Stimulated activated CD8-positive, alpha-beta memory T cell treated with anti-CD3 and anti-CD28 coated beads, Interleukin-7, amount 100 ng/mL, for 1 hour (primary cell): ENCODE measurements at places on chromosomes 4 and X.

- DNase-seq = no peak
Observed at GRCh38 chr4:38681281-38681991, 17.4 kb downstream of the KLF3 start.

- DNase-seq = no peak
Observed at GRCh38 chr4:184476695-184477094, 2.3 kb upstream of the IRF2 start.

DNA sequence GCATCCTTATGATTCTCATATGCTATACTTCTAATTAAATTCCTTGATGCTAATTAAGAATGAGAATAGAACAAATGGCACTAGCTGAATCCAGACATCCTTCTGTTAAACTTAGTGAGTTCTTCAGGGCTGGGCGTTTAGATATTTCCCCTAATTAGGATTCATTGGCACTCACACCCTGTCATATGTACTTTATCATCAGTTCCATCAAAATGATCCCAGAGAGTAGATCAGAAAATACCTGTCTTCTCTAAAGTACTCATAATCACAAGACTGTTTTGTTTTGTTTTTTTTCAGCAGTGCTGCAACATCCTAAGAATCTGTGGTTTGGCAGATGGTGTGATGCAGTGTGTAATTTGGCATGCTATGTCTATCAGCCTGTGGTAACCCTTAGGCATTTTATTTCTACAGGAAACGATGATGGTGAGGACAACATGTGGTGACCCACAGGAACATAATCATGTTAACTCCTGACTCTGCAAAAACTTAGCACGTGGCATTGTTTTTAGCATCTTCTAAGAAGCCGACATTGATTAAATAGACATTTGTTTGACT lies 2528.4 kb downstream of the ARAP2 start:
- no peak for DNase-seq

- DNase-seq = no peak
Observed at GRCh38 chr4:119231491-119231890, 19.0 kb downstream of the USP53 start.

- no peak for DNase-seq
Observed at GRCh38 chrX:137363559-137363958, 202.4 kb upstream of the ZIC3 start.

- DNase-seq = no peak
Observed at GRCh38 chr4:53015681-53016080, 153.6 kb downstream of the RASL11B start.

DNA sequence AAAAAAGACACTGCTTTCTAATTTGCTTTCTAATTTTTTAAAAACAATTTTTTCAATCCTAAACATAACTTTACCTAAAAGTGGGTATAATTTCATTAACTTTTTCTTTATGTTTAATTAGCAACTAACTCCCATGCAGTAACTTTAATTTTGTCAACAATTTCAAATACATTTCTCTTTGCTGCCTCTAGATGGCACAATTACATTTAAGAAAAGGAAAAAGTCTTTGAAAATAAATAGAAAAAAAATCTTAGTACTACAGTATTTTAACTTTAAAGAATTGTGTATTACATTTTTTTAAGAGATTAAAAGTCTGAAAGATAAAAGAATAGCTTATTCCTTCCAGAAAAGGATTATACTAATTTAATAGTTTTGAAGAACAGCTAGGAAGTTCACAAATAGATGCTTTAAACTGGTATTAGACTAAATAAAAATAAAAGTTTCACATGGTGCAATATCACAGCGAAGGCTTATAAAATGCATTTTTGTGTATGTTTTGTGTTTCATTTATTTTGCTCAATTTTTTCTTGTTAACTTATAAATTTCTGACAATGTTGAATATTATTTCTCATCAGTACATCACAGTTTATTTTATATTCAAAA lies 105.1 kb downstream of the ADGRA3 start:
- DNase-seq = no peak

DNA sequence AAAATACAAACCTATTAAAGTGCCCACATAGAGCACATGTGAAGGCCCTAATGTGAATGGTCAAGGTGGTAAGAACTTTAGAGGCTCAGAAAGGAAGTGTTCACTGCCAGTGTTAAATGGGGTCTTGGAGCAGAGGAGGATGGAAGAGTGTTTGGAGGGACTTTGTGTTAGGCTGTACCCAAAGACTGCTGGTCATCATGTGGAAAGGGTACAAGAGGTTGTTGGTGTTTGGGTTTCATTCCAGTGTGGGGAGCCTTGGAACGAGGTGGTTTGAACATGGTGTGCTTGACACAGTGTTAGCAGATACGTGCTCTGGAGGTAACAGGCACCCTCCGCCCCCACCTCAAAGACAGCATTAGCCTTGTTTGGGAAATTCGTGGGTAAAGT lies 73.1 kb downstream of the RAPGEF2 start:
- no peak for DNase-seq

- peak; percentile 57 for DNase-seq
Observed at GRCh38 chr4:77095101-77095821, 19.5 kb upstream of the CCNI start.

GRCh38 chr4:94695384-94695783 lies 62.4 kb upstream of the BMPR1B start:
- no peak for DNase-seq

- DNase-seq = no peak
Observed at GRCh38 chr4:183392377-183392776, 52.1 kb upstream of the CDKN2AIP start.

DNA sequence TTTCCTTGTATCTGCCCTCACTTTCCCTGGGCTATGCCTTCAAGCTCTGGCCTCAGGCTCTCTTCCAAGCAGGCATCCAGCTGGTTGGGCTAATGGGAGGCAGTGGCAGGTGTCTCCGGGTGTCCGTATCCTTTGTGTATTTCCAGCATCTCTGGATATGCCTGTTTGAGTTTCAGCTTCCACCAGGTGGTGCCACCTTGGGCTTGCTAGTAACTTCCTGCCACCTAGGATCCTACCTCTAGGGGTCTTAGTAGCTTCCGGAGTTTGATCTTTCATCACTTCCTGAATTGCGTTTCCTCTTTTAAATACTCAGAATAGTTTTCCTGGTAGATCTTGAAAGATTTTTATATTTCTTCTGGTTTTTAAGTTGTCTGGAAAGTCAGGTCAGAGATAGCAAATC lies 23.2 kb upstream of the ANOS1 start:
- DNase-seq = no peak

DNA sequence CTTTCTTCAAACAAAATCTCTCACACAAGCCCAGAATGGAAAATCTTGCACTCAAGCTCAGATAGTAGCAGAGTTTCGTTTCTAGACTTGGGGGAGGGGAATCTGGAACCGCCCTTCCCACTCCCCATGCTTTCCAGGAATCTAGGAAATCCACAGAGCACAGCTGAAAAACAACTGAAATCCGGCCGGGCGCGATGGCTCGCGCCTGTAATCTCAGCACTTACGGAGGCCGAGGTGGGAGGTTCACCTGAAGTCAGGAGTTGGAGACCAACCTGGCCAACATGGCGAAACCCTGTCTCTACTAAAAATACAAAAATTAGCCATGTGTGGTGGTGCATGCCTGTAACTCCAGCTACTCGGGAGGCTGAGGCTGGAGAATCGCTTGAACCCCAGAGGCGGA lies 127.3 kb upstream of the SLC34A2 start:
- DNase-seq = no peak

DNA sequence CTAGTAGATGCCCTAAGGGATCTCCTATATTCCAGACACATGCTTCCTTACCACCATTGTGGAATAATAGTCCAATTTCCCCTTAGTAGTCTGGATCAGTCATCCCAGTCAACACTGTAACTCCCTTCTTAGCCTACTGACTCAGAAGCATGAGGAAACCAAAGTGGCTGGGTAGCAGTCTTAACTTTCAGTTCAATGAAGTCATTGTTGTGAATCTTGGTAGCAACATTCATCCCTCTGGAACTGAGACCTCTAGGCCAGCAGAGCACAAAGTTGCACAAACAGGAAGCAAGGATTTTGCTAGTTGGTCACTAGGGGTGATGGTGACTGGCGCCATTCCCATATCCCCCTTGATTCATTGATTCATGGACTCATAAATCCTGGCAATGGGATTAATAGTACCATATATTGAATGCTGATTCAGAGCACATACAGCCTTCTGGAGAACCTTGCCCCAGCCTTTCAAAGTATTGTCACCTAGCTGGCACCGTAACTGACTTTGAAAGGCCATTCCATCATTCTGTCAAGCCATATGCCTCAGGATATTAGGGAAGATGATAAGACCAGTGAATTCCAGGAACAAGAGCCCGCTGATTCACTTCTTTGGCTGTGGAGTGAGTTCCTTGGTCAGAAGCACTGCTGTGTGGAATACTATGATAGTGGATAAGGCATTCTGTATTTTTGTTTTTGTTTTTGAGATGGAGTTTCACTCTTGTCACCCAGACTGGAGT lies 19.7 kb upstream of the GPAT3 start:
- DNase-seq = no peak

GRCh38 chr4:174105202-174105601 lies 178.3 kb downstream of the FBXO8 start:
- DNase-seq = no peak

DNA sequence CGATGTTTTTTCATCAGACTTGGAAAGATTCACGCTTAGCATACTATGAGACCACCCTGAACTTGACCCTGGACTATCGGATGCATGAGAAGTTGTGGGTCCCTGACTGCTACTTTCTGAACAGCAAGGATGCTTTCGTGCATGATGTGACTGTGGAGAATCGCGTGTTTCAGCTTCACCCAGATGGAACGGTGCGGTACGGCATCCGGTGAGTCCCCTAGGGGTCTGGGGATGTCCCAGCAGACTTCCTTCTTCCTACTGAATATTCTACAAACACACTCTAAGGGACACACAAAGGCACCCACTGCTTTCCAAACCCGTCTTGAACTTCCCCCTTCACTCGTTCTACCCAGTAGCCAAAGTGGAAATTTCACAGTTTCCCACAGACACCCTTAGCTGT lies 9.3 kb downstream of the GABRQ start:
- no peak for DNase-seq

DNA sequence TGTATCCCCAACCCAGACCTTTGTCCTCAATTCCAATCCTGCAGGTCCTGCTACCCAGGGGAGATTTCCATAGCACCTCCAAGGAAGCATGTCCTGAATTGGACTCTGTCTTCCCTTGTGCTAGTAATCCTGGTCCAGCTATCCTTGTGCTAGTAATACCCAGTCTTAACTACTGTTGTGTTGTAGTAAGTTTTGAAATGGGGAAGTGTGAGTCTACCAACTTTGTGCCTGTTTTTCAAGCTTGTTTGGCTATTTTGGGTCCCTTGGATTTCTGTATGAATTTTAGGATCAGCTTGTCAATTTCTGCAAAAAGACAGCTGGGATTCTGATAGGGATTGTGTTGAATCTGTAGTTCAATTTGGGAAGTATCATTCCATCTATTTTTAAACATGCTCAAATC lies 51.4 kb downstream of the CD99L2 start:
- DNase-seq = no peak

DNA sequence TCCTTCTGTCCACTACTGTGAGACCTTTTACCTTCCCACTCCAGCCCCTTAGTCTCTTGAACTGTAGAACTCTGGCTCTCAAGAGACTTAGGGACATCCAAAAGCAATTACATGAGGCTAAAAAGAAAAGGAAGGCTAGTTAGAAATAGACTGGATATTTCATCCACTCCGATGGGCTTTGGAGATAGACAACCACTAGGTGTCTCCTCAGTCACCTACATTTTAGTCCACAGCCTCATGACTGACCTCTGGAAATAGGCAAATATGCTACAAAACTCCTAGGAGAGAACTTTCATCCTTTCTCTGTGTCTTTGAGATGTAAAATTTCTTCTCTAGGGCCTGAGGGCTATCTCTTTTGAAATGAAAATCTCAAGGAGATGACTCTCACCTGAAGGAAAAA lies 45.1 kb upstream of the LAMP2 start:
- no peak for DNase-seq

DNA sequence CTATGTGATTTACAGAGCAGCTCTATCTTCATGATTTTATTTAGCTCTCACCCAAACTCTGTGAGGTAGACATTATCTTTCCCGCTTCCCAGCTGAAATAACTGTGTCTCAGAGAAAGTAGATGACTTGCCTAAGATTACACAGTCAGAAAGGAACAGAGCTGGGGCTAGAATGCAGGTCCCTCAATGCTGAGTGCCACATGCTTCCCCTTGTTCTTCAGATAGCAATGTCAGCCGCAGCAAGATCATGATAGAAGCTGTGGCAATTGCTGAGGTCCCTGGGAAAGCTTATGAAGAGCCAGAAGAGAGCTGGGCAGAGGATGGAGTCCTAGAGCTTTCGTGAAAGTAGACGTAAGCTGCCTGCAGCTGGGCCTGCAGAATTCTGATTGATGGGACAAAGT lies 11.1 kb upstream of the GABRE start:
- DNase-seq = no peak

DNA sequence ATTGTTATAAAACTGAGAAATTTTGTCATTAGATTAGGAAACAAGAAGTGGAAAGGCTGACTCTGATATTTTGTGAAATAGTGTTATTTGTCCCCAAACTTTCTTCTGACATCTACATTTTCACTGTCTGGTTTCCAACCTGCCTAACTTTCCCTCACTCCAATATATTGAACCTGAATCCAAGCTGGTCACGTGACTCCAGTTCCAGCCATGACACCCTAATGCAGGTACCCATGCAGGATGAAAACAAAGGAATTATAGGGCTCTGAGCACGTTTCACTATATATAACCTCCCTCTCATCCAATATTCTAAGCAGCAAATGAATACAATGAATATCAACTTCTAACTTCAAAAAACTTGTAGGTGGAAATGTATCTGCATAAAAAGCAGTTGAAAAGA lies 231.6 kb downstream of the TLL1 start:
- DNase-seq = no peak

DNA sequence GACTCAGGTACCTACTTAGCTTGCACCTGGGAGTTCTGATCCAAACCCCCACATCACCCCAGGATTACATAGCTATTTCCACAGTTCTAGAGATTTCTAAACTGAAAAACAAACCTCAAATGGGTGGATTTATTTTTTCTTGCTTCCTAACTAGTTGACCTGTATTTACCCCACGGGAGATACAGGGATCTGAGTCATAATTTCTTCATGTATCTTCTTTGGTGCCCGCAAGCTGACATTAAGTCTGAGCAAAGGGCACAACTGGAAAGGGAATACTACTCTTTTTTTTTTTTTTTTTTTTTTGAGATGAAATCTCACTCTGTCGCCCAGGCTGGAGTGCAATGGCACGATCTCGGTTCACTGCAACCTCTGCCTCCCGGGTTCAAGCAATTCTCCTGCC lies 10.0 kb upstream of the ELOVL6 start:
- no peak for DNase-seq

DNA sequence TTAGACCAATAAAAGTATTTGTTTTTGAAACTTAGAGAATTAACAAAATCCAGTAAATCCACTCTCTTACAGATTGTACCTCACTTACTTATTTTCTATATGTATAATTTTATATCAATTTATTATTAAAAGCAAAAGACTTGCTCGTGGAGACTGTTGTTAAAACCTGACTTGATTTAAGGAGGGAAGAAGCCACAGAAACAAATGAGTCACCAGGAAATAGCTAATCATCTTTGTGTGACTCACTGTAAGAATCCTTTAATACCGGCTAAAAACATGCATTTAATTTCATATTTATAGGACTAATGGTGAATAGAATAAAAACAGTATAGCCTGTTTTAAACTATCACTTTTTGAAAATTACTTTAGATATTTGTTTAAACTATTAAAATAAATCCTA lies 29.9 kb upstream of the UBE2NL start:
- DNase-seq = no peak
